ENCODE measurements at places on chromosomes 3 and 15. TPM values are rescaled to one million over a fixed set of nuclear protein-coding genes. Genes with fewer than 3 reads are reported as not detected.

GRCh38 chr3:114418724-114419543 is 125.1 kb downstream of the TIGIT start:
- no peak for DNase-seq

GRCh38 chr15:91908391-91908790 is 54.9 kb downstream of the SLCO3A1 start:
- no peak for DNase-seq

DNA sequence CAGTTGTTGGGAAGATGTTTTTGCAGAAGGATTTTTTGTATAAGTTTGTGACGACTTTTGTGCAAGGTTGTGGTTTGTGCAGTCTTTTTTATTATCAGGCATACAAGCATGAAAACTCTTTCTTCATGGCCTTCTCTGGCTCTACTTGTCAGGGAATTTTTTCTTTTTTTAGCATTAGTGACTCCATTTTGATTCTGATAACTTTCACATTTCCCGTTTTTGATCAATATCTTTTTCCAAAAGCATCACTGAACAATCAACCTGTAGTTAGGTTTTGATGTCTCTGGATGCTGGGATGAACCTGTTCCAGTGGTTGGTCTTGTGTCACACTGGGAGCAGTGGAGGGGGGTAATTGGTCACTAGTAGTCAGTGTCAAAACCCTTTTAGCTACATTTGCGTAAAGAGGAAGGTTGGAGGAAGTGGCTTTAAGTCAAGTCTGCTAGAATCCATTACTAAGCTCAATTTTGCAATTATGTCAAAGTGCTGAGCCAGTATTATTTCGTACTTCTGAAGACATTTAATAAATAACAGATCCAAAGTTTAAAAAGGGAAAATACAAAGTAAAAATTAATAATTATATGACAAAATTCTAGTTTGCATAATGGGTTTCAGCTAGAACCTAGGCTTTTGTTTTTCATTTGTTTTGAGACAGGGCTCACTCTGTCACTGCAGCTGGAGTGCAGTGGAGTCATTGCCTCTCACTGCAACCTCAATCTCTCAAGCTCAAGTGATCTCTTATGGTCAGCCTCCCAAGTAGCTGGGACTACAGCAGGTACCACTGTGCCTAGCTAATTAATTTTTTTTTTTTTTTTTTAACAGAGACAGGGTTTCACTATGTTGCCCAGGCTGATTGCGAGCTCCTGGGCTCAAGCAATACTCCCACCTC is 18.8 kb upstream of the CFAP161 start:
- no peak for DNase-seq

GRCh38 chr3:15919971-15920370 is 122.2 kb upstream of the ANKRD28 start:
- DNase-seq = no peak

GRCh38 chr3:186978712-186979111 is 48.4 kb downstream of the ST6GAL1 start:
- DNase-seq = no peak

DNA sequence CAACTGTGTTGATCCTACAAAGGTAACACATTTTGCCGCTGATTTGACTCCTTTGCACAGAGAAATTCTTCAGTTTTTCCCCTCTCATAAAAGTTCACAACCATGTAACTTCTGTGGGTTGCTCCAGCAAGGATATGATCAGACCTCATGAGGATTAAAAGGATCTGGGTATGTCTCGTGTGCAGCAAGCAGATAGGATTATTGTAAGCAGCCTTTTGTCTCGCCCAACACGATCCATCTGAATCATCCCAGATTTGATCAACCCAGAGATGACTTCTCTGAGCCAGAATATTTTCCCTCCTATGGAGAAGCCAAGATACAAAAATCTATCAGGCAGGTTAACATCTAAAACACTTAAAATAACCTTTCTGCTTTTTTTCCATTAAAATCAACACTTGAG is 12.8 kb upstream of the BNIP2 start:
- DNase-seq = no peak

- no peak for DNase-seq
These were observed 211.3 kb upstream of the CHRM5 start for GRCh38 chr15:33756961-33757360.

DNA sequence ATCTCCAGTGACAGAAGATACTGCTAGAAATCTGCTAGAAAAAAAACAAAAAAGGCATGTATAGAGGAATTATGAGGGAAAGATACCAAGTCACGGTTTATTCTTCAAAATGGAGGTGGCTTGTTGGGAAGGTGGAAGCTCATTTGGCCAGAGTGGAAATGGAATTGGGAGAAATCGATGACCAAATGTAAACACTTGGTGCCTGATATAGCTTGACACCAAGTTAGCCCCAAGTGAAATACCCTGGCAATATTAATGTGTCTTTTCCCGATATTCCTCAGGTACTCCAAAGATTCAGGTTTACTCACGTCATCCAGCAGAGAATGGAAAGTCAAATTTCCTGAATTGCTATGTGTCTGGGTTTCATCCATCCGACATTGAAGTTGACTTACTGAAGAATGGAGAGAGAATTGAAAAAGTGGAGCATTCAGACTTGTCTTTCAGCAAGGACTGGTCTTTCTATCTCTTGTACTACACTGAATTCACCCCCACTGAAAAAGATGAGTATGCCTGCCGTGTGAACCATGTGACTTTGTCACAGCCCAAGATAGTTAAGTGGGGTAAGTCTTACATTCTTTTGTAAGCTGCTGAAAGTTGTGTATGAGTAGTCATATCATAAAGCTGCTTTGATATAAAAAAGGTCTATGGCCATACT is 4.0 kb downstream of the B2M start:
- no peak for DNase-seq

- DNase-seq = no peak
These were observed 21.9 kb upstream of the POLR2M start for GRCh38 chr15:57684491-57685151.

U2SURP gene
- total RNA-seq = 102 TPM
